Epithelial cell of esophagus (primary cell): ENCODE measurements at places on chromosomes 3 and 15.

DNA sequence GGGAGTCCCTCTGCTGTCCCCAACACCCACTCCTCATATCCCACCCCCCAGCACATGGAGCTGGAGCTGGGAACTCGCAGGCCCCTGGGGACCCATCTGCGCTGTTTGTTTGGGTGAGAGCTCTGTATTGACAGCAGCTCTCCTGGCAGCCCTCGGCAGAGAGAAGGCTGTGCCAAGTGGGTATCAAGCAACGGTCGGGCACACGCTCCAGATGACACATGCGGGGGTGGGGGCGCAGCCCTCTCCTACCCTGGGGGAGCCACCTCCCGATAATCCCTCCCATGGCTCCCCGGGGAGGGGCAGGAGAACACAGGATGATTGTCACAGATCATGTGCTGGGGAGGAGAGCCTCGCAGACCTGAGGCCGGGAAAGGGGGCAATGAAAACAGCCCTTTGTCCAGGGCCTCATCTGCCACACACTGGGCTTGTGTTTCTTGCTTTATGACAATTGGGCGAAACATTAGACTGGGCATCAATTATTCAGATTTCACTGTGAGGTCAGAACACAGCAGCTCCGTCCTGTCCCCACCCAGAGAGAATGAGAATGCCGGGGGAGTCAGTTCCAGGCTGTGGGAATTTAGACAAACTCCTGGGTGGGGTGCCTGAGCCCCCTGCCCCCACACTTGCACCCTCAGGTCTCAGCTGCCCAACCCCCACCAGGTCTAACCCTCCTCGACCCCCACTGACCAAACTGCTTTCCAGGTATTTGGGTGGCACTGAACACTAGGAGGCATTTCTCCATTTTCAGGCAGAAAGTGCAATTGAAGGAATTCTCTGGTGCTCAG, 46.4 kb upstream of the KLF13 start:
- peak; percentile 29 for DNase-seq

GRCh38 chr15:68426116-68426515, 5.8 kb downstream of the ITGA11 start:
- DNase-seq, result no peak

DNA sequence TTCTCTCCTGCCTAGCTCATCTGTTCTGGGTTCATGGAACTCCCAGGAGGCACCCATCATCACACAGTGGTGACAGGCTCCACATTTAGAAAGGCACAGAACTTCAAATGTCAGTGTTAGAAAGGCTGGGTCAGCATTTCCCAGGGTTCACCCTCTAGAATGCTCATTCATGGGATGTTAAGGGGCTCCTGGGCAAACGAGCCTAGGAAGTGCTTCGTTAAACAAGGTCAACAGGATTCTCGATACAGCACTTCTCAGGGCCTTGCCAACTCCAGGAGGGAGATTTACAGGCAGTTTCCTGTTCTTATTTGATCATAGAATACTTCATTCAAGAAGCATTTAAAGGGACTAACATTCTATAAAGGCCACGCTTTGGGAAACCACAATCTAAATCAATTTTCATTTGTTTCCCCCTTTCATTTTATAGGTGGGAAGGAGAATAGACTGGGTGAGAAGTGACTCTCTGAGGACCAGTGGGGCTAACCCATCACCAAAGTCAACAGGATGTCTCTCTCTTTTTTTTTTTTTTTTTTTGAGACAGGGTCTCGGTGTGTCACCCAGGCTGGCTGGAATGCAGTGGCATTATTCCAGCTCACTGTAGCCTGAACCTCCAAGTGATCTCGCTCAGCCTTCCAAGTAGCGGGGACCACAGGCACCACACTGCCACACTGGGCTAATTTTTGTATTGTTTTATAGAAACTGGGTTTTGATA, 14.3 kb downstream of the IGDCC4 start:
- no peak for DNase-seq

DNA sequence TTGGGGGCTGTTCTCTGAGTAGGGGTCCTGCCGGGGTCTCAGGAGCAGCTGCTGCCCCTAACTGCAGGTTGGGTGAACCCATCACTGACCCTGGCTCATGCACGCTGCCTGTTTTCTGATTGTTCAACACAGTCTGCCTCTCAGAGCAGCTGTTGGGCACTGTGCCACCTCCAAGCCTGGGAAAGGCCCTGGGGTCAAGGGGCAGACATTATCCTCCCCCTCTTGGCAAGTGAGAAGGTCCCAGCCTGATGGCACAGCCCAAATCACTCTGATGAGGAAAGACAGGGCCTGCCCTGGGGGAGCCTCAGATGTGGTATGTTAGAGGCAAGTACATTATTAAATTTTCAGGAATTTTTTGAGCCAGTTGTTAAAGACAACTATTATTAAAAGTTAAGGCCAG, 14.1 kb upstream of the GNAT1 start:
- DNase-seq, result no peak

GRCh38 chr15:57306161-57306943, 70.0 kb upstream of the CGNL1 start:
- DNase-seq, result peak; percentile 61

- no peak for DNase-seq
These were observed 214.6 kb downstream of the MEIS2 start for GRCh38 chr15:36885771-36886170.

DNA sequence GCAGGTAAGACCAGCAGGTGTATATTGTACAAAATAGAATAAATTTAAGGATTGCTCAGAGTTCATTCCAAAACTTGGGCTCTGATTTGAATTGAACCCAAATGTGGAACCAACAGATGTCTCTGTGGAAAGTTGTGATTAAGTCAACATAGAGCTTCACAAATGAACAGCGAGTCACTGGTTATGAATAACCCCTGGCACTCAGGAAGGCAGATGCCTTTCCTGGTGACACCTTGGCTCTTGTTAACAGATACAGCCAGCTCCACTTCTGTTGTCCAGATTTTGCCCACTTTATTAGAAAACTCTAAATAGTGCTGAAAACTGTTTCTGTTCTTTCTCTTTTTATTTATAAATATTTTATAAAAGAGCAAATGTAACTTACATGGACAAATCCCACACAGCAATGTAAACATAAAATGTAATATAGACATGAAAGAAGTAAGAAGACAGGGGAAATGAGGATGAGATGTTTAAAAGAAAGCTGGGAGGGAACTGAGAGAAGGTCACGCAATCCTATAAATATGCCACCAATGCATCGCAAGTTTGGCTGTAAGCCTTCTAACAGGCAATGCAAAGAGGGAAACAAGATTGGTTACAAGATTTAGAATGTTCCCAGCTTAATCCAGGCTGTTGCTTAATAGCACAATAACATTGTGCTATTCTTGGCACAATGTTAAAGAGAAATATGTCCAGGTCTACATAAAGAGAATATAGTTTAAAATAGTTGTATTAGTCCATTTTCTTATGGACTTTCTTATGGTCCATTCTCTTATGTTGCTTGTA, 495.5 kb downstream of the TAFA4 start:
- DNase-seq, result no peak
